ENCODE measurements at places on chromosomes 13 and 19.

DNA sequence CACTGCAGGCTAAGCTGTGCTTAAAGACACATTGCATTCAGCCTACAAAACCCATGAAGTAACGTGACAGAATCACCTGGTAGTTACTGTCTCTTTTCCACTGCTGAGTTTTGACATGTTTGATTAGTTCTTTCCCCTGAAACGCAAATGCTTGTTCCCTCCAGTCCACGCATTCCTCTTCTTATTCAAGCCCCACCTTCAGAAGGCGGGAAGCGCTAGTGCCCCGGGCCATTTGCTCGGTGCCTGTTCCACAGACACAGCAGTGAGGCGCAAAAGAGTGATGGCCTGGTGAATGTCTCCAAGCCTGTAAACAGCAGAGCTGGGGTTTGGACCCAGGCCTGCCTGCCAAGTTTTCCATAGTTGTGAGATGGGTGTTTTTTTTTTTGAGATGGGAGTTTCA is 10.9 kb downstream of the ACP4 start:
- no peak for DNase-seq

- DNase-seq: no peak
Measured at GRCh38 chr19:9858766-9859165, 23.6 kb downstream of the PIN1 start.

DNA sequence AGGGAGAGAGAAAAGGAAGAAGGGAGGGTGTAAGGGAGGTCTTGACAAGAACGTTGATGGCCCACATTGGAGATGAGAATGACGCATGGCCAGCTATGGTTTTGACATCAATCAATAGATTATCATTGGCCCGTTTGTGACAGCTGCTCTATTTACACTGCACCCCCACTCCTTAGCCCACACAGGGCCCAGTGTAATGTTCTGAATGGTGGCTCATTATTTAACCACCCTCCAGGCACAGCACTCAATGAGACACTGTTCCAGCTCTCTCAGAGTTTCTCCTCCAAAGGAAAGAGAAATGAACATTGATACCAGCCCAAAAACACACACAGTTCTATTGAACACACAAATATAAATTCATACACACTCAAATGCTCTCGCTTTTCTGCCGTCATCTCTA is 173.0 kb upstream of the IPO5 start:
- DNase-seq: no peak

- DNase-seq: no peak
Measured at GRCh38 chr13:73062468-73062867, 3.7 kb downstream of the KLF5 start.

DNA sequence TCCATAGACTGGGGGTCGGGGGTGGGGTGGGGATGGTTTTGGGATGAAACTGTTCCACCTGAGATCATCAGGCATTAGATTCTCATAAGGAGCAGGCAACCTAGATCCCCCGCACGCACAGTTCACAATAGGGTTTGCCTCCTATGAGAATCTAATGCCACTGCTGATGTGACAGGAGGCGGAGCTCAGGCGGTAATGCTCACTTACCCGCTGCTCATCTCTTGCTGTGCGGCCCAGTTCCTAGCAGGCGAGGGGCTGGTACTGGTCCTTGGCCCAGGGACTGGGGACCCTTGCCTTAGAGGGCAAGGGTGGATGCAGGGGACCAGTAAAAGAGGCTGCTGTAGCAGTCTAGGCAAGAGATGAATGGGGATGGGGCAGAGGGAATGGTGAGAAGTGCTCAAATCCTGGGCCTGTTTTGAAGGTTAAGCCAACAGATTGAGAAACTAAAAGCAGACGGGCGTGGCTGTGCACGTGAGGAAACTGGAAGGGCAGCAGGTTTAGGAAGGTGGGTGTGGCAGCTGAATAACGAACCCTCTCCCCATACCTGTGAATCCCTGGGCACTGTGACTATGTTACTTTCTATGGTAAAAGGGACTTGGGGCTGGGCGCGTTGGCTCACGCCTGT is 1.5 kb upstream of the ERICH4 start:
- no peak for DNase-seq

- no peak for DNase-seq
Measured at GRCh38 chr19:47435196-47435595, 15.9 kb upstream of the MEIS3 start.

DNA sequence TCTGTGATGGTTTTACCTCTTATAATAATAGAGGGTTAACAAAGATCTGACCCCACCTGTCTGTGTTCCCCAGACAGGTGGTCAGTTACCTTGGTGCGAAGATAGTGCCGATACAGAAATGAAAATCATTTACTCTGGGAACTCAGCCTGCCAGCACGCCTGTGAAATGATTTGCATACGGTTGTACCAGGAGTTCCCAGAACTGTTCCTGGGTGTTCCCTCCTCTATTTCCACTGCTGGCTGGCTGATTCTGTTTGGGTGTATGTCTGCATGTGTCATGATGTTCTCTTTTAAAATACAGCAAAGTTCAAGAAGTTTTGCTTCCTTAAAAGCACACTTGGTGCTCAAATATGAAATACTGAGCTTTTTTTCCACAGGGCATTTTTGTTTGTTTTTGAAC is 527.1 kb downstream of the FGF9 start:
- no peak for DNase-seq

DNA sequence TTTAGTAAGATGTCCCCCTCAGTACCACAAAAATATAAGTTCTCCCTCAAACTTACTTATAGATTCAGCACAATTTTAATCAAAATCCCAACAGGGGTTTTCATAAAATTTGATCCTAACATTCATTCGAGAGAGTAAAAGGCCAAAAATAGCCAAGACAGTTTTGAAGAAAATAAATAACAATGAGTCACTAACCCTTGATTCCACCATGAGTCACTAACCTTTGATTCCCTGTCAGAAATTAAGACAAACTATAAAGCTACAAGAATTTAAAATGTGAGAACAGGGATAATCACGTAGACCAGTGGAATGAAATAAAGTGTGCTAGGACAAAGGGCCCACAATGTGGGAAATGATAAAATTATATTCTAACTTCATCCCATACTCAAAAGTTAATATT is 320.3 kb downstream of the SUCLA2 start:
- DNase-seq: no peak

- DNase-seq: no peak
Measured at GRCh38 chr13:47396915-47397314, 500.1 kb upstream of the HTR2A start.

All from activated T-cell treated with anti-CD3 and anti-CD28 coated beads, Interleukin-2, amount 50 U/mL, for 1 hour (primary cell).